ENCODE measurements at places on chromosomes 1 and 21.

DNA sequence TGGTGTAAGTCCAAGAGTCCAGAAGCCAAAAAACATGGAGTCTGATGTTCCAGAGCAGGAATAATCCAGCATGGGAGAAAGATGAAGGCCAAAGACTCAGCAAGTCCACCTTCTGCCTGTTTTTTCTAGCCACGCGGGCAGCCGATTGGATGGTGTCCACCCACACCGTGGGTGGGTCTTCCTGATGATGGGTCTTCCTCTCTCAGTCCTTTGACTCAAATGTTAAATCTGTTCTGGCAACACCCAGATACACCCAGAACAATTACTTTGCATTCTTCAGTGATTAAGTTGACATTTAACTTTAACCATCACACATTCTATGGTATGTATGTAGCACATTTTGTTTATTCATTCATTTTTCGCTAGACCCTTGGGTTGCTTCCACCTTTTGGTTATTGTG lies 944.4 kb downstream of the PLA2G4A start:
- no peak for DNase-seq

DNA sequence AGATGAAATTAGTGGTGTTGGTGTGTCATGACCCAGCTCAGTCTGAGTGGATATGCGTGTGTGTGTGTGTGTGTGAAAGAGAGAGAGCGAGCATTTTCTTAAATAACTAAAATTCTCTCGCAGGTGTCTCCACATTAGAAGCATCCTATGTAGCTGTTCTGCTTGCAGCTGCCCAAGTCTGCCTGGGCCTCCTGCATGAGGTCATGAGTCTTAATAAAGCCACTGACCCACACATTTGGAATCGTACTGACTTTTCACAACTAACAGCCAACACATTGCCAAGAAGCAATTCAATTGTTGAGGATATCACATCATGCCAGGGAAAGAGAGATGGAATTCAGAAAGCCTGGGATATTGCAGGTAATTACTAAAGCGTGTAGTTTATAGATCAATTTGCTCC lies 238.2 kb upstream of the AJAP1 start:
- DNase-seq: no peak

- no peak for DNase-seq
Measured at GRCh38 chr1:54792686-54793282, 8.3 kb downstream of the TTC22 start.

DNA sequence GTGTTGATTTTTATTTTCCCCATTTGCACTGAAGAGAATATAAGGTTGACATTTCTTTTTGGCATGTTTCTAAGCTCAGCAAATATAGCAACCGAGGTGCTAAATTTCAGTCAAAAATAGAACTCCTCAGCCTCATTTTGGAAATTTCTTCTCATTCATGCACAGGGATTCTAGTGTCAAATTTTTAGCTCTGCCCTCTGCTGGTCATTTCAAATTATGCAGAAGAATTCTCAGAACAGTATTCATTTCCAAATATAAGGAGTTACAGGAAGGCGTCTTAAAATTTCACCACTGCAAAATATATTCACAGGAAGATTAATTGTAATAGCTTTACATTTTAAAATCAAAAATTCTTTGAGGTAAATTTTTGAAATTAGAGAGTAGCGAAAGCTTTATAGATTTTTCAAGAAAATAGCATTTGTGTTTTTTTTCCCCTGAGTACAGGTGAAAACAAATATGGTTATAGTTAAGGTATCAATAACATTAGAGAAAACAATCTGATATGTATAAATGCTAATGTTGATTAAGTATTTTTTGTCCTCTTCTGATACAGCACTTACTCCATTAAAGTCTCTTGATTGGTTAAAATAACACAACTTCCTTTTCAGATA lies 57.9 kb downstream of the FMN2 start:
- peak; percentile 47 for DNase-seq

DNA sequence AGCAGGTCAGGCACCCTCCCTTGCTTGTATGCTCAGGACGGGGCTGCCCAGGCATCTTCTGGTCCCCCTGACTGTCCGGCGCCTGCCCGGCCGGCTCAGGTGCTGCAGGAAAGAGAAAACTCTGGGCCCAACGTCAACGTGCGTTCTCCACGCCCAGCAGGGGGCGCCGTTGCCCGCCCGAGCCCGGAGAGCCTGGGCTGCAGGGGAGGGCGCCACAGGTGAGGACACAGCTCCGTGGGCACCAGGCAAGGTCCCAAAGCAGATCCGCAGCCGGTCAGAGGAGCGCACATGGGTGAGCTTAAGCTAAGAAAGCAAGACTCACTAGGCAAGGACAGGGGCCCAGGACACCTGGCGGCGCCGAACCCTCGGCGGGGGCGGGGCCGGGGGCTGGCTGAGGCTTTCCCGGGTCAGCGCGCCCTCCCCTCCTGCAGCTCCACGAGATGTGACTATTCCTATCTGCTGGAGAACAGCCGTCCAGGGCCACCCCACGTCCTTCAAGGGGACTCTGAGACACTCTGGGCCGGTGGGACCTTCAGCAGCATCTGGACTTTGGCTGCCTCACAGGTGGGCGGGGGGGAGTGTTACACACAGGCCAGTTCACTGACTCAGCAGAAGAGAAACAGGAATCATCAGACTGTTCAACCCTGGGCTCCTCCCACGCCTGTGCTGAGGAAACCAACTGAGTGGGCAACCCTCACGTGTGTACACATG lies 29.3 kb downstream of the KRTAP10-1 start:
- peak; percentile 33 for DNase-seq

DNA sequence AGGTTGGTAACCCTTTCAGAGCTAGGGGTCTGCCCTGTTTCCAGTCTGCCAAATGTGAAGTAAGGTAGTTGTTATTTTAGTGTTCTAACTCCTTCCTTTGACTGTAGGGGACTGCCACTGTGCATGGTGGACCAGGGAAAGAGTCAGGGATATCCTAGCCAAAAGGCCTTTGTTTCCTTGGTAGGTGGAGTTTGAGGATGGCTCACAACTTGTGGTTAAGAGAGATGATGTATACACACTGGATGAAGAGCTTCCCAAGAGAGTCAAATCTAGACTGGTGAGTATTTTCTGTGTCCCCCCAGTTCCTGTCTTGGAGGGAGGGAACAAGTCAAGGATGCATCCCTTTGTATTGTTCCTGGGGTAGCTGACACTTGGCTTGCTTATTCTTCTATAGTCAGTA lies 3.5 kb upstream of the ST3GAL3 start:
- no peak for DNase-seq

DNA sequence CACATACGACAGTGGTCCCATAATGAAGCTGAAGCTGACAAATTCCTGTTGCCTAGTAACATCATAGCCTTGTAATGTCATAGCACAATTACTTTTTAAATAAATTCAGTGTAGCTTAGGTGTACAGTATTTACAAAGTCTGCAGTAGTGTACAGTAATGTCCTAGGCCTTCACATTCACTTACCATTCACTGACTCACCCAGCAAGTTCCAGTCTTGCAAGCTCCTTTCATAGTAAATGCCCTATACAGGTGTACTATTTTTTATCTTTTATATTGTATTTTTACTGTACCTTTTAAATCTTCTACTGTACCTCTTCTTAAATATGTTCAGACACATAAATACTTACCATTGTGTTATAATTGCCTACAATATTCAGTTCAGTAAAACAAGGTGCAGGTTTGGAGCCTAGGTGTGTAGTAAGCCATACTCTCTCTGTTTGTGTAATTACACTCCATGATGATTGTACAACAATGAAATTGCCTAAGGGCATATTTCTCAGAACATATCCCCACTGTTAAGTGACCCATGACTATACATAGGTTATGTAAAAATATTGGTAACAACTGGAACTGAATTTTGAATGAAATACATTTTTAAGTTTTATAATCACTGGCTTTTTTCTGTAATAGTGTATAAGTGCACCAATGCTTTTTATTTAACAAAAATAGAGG lies 33.5 kb upstream of the ADAM30 start:
- DNase-seq: no peak

DNA sequence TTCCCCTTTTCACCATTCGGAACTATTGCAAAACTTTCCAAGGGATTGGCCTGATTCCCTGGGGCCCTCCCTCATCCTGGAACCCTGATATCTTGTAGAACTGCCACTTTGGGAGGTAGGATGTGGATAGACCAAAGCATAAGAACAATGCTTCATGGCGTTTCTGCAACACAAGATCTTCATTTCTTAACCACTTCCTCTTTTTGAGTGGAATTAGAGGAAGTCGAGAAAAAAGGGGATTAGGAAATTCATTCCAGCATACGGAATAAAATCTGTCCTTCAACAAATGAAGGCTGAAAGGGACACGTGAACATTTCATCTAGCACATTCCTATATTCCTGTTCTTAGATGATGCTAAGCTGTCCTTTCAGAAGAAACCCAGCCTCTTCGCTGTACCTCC lies 149.3 kb downstream of the HUNK start:
- no peak for DNase-seq

DNA sequence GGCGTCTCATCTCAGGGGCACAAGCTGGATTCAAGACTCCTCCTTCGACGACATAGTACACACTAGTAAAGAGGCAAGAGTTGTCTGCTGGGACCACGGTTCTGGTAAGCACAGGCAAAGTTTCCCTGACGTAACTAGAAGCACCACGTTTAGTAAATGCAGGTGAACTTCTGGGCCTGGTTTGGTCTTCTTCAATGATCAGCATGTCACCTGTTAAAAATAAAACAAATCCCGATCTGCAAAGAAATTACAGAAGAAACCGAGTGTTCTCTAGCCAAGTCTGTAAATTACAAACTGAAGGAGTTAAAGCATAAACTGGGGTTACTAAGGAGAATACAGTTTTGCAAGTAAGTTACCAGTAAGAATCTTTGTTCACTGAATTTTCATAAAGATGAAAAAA lies 1.5 kb downstream of the YOD1 start:
- DNase-seq: no peak

DNA sequence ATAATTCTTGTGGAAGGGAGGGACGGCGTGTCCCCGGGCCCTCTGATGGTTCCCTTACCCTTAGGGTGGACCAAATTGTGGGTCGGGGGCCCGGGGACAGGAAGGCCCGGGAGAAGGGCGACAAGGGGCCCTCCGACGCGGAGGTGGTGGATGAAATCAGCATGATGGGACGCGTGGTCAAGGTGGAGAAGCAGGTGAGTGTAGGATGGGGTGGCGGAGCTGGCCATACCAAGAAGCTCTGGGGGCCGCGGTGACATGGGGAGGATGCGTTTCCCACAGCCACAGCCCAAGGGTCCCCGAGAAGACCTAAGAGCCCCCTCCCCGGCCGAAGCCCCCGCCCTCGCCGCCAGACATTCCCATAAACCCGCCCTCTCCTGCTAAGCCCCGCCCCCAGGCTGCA lies 24.6 kb downstream of the CITED4 start:
- DNase-seq: no peak

DNA sequence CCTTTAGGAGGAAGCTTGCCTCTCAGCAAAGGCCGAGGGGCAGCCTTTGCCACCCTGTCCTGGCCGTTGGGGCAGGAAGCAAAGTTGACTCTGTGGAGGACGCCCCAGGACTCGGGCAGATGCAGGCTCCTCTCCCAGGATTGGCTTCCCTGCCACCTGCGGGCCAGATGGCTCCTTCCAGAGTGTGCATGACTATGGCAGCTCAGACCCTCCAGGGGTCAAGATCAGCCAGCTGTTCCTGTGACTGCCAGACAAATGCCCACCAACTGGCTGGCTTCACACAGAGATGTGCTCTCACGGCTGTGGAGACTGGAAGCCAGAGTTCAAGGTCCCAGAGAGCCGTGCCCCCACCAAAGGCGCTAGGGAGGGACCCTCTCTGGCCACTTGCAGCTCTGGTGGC lies 87.0 kb upstream of the VAMP3 start:
- DNase-seq: no peak

DNA sequence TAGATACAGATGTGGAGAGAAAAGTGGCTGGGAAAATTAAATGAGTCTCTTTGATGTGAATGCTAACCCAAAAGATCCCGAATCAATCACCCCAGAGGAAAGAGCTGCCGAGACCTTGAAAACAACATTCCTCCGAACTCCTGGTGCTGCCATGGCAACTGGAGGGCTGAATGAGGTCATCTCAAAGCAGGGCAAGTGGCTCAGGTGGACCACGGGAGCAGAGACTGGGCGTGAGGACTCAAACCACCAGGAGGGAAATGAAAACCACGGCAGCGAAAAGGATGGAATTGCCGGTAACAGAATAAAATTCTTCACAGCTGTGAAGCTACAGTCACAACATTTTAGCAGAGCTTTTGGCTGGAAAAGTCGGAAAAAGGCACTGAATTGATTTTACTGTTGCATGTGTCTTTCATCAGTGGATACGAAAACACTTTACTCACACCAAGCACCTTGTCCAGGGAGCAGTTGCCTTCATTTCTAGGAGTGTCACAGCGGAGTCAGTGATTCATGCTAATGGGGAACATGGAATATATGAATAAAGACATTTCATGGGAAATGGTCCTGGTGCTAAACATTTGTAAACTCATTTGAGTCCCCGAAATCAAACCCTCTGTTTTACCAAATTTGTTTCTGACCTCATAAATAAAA lies 23.2 kb upstream of the BECN2 start:
- DNase-seq: no peak

DNA sequence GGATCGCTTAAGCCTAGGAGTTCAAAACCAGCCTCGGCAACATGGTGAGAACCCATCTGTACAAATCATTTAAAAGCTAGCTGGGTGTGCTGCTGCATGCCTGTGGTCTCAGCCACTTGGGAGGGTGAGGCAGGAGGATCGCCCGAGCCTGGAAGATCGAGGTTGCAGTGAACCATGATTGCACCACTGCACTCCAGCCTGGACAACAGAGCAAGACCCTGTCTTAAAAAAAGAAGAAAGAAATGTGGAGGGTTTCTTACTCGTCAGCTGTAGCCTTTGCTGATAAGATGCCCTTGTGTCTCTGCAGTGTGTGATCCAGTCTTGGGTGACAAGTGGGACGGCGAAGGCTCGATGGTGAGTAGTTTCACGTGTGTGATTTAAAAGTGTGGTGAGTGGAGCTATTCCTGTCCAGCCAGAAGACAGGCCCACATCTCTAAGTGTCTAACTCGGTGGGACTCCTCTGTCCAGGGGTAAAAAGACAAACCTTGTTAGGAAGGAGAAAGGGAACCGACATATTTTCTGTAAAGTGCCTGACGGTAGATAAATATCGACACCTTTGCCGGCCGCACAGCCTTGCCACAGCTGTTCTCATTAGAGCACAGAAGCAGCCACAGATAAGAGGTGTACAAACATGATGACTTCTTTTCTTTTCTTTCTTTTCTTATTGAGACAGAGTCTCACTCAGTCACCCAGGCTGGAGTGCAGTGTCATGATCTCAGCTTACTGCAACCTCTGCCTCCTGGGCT lies 27.0 kb downstream of the PDXK start:
- no peak for DNase-seq

- no peak for DNase-seq
Measured at GRCh38 chr1:246081138-246081702, 425.9 kb downstream of the SMYD3 start.

DNA sequence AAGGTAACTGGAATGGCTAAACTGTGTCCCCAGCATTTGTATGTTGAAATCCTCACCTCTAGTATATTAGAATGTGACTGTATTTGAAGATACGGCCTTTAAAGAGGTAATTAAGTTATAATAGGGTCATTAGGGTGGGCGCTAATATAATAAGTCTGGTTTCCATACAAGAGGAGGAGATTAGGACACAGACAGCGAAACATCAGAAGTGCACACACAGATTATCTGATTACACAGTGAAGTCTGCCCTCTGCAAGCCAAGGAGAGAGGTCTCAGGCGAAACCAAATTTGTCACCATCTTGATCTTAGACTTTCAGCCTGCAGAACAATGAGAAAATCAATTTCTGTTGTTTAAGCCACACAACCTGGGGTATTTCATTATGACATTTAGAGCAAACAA lies 2233.1 kb downstream of the MRPL39 start:
- DNase-seq: no peak
